Effector memory CD8-positive, alpha-beta T cell (primary cell): ENCODE measurements at places on chromosomes 12 and 14.

DNA sequence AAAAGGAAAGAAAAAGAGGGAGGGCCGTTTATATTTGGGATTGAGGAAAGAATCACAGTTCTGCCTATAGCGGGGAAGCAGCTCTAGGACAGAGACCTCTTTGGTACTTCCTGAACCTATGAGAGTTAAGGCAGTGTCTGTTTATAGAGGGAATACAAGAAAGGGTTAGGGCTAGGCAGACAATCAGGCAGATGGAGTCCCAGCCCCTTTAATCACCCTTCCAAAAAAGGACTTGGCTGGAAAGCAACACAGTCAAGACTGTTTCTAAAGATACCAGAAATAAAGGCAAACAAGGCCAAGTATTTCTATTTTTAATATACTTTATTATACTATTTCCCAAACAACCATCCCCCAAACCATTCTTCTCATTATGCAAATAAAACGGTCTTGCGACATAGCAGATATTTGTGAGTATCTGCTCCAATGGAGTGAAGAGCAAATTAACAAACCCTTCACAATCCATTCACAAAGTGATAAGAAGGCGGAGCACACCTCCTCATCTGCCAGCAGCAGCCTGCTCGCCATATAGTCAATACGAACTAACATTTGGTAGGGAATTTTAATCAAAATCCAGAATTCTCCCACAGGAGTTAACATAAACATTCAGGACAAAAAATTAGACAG, 697 bp upstream of the GRIP1 start:
- DNase-seq = no peak

- DNase-seq = no peak
These were observed 32.0 kb downstream of the INSM2 start for GRCh38 chr14:35565871-35566464.

DNA sequence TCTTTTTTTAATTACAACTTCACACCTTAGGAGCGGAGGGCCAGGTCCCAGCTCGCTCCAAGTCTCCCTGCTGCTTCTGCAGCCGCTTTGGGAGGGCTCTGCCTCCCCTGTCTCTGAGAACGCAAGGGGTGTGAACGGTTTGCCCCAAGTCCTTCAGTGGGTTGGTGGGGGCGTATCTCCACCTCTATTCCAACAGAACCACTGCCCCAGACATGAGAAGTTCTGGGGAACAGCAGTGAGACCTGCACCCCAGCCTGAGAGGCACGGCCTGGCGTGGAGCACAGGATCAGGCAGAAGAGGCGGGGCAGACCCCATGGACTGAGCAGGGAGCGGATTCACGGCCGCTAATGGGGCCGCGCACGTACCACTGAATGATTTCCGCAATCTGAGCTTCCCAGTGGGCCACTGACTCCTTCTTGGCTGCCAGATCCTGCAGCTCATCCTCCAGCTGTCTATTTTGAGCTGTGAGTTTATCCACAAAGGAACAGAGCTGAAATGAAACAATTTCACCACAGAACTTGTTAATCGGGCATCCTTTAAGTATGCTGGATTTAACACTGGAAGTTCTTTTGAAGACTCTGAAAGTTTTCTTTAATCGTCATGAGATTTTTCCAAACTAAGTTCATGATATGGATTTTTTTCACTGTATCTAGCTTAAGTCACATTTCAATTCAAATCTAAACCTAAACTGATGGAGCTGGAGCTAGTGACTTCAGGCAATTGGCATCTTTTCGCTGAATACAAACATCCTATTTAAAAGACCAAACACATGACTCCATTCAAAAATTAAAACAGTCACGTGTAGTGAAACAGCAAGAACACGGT, 44.4 kb downstream of the AMN start:
- DNase-seq = no peak

DNA sequence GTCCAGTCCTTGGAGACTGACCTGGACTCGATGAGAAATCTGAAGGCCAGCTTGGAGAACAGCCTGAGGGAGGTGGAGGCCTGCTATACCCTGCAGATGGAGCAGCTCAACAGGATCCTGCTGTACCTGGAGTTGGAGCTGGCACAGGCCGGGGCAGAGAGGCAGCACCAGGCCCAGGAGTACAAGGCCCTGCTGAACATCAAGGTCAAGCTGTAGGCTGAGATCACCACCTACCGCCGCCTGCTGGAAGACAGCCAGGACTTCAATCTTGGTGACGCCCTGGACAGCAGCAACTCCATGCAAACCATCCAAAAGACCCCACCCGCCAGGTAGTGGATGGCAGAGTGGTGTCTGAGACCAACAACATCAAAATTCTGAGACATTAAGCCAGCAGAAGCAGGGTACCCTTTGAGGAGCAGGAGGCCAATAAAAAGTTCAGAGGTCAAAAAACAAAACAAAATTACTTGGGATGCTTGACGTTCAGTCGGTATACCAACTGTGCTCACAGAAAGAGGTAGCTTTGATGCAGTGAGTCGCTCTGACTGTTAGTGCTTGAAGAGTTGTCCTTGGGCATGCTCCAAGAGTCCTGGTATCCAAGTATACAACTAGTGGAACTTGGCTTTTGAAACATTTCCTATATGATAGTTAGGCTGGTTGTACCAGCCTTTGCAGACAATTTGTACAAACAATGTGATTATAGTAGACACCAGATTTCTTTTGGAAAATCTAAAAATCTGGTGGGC, 4.8 kb downstream of the MED6 start:
- DNase-seq = no peak

GRCh38 chr12:39772821-39773259, 153.2 kb upstream of the ABCD2 start:
- no peak for DNase-seq

GRCh38 chr12:42968426-42968825, 378.9 kb upstream of the PRICKLE1 start:
- DNase-seq = no peak

GRCh38 chr12:82504409-82504808, 146.1 kb downstream of the METTL25 start:
- DNase-seq = no peak

DNA sequence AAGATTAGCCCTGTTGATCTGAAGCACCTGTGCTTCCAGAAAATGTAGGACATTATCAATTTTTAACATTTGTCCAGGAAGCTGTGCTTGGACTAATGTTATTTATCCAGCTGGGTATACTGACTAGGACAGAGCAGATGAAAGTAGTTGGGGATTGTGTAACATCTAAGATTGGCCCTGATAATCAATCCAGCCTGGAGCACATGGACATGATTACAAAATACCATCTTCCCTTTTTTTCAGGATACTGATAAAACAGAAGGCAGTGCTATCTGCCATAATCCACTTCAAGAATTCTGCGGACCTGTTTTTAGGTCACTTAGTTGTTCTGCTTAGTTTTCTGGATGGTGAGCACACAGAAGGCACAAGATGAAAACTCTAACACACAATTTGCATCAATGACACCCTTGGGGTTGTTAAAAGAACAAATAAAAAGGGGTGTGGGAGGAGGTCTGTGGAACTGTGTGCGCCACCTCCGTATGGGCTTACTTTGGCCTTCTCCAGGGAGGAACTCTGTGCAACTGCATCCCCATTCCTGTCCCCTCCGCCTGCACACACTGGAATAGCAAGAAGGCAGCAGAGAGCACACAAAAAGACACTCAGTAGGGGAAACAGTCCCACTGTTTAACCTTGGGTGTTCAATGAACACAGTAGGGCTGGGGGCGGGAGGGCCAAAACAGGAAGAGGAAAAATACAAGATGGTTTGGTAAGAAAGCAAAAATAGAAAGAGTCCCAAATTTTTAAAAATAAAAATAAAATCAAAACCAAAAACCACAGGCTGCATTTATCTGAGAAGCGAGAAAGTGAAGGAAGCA, 31.1 kb upstream of the DUSP6 start:
- no peak for DNase-seq

- no peak for DNase-seq
These were observed 120.8 kb upstream of the WSCD2 start for GRCh38 chr12:108008163-108008905.

- DNase-seq = no peak
These were observed 367.2 kb upstream of the LMO3 start for GRCh38 chr12:16972923-16973770.

- DNase-seq = no peak
These were observed 144.3 kb upstream of the FKBP4 start for GRCh38 chr12:2650261-2651067.

DNA sequence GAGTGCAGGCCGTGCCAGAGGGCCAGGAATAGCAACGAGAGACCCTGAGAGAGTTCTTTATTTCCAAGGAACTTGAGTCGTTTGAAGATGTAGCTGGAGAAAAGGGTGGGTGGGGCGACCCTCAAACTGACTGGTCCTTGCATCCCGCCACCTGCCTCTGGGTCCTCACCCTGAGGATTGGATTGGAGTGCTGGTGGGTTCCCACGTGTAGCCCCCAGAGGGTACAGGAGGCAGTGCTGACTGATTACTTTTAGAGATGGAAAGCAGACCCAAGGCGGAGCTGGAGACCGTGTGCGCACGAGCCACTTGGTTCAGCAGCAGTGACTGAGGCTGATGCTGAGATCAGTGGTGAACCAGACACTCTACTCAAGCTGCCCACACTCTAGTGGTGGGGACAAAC, 6.9 kb downstream of the EMG1 start:
- no peak for DNase-seq

- DNase-seq = no peak
These were observed 3.7 kb downstream of the NUAK1 start for GRCh38 chr12:106135075-106135474.

GRCh38 chr12:1803736-1804135, 16.6 kb upstream of the LRTM2 start:
- no peak for DNase-seq

DNA sequence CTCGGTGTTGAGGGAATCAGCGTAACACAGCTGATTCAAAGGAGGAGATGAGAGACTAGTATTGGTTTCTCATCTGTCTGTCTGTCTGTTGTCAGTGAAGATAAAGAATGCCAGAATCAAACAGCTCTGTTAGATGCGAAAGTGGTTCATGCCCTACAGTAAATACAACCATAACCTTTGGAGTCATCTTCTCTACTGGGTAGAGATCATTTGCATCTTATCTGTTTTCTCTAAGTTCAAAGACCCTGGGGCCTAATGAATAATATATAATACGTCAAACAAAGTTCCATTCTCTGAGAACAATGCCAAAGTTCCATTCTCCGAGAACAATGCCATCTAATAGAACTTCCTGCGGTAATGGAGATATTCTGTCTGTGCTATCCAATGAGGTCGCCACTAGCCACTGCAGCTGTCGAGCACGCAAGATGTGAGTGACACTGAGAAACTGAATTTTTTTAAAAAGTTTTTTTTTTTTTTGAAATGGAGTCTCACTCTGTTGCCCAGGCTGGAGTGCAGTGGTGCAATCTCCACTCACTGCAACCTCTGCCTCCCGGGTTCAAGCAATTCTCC, 6.6 kb downstream of the IL31 start:
- no peak for DNase-seq

DNA sequence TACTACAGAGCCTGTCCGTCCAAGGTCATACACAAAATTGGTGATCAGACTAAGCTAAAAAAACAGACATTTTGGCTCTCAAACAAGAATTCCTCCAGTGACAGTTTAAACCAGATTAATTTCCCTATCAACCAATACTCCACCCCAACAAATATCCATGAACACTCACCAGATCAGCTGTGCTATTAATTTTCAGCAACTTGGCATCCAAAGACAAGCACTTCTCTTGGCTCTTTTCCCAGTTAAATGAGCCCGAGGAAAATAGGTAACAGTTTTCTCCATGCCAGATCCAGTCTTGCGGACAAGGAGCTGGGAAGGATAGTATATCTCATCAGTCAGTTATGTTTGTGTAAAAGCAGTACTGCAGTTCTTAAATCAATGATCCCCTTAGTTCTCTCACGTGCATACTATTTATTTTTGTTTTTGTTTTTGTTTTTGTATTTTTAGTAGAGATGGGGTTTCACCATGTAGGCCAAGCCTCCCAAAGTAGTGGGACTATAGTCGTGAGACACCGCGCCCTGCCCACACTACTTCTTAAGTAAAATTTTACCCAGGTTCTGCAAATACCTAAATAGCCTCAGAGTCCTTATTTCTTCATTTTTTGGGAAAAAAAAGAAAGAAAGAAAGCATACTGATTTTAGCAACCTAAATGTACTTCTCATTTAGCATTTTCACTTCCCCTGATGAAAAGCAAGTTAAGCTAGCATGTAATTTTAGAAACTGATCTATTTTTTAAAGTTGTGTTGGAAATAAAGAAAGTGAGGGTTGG, 11.1 kb downstream of the OLR1 start:
- DNase-seq = no peak

DNA sequence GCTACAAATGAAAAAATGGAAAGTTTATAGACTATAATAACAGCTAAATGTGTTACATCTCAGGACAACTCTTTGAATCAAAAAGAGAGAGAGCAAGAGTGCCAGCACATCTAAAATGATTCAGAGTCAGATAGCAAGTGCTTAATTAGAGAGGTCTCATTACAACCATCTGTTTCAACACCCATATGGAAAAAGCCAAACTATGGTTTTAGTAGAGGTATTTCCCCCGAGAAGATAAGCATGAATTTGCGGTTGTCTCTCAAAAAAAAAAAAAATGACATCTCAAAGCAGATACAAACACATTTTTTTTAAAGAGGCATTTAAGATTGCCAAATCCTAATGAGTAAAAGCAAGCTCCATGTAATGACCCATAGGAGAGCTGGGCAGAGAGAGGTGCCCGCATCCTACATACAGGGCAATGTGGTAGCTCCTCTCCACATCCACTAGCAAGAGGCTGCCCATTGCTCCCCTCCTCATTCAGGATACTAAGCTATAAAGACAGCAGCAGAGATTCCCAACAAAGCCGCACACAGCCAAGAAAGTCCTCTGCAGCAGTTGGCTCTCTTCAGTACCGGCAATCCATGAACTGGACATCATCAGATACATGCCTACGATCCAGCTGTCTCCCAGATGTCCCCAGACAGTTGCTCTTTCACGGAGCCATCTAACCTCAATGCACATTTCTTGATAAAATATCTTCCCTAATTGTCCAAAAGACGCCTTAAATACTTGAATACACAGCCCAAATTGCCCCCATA, 100.4 kb downstream of the EFCAB11 start:
- DNase-seq = no peak

DNA sequence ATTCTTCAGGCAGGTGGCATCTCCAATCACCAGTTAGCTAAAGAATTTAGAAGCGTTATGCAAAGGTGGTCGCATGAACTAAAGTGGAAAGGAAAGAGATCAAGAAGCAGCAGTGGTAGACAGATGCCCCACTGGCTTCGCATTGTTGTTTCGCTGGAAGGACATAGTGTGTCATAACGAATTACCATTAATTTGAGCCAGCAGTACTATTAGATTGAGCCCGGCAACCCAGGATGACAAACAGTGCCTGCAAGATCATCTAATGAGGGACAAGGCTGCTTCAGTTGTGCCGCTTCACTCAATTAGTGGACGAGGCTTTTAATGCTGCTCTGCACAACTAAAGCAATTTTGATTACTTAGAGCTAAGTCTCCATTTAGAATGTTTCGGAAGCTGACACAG, 274.5 kb upstream of the SOX5 start:
- DNase-seq = no peak

- no peak for DNase-seq
These were observed 40.9 kb downstream of the BEST3 start for GRCh38 chr12:69658203-69658602.

DNA sequence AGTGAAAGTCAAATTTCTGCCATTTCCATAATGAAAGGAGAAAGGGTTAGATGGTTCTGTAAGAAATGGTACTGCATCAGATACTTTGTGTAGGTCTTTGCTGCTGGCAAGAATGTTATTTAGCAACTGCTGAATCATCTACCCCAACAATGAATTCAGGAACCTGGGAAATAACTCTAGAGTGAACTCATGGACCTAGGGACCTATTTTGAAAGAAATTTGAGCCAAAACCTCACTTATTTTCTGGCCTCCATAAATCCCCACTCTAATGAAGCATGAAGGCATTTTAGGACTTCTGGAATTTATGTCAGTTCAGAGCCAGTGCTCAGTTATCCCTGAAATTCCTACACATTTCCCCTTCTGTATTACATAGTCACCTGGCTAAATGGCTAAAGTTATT, 50.9 kb upstream of the CPNE8 start:
- no peak for DNase-seq
